NCI-H345 (cell line): ENCODE measurements at places on chromosomes 6 and 20.

DNA sequence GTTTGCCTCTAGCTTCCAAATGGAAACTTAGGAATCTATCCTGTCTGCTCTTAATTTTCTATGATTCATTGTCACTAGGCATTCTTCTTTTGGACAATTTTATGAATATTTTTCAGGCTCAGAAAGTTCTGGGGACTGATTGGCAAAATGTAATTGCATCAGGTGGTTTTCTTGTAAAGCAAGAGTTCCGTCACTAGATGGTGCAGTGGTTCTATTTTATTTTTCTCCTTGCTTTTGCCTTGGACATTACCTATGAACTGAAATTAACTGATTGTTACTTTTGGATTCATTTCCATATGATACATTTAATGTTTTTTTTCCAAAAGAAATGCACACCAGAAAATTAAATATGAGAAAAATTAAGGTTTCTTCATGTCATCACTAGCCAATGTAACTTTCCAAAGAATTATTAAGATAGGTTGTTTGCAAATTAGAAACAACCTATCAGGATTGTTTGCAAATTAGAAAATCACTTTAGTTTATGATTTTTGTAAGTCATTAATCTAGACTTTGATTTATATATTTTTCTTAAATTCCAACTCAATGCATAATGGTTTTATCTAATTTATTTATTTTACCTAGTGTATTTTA is 48.0 kb downstream of the TMEM170B start:
- DNase-seq, result peak; percentile 5

DNA sequence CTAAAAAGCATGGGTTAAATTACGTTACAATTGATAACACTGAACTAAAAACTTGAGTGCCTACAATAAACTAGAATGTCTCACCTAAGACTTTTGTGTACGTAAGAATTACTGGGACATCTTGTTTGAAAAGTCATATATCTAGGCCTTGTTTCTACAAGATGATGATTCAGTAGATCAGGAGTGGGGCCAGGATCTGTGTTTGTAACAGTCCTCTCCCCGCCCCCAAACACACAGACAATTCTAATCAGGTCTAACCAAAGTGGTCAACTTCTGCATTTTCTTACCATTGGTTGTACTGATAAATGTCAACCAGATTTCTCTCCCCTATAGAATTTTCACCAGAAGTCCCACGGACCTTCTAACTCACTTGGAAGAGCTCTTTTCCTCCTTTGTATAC is 56.9 kb downstream of the RAMACL start:
- DNase-seq, result no peak

DNA sequence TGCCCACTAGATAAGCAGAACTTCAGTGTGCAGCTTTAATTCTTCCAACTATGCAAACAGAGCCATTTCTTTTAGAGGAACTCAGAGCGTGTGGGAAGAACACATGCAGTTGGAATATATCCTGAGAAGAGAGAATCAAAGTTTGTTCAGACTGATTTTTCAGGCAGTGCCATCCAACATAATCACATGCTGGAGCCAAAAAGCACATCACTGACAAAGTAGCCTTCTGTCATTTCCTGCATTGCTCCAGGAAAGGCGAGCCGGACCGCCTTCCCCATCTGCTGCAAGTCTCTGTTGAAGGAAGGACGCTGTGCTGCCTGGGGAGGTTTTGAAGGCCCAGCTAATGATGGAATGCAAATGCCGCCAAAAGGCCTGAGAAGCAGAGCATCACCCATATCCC is 98.4 kb downstream of the DOK5 start:
- no peak for DNase-seq

GRCh38 chr6:100267721-100268123 is 197.0 kb downstream of the SIM1 start:
- DNase-seq, result no peak

GRCh38 chr6:148620579-148621298 is 126.1 kb upstream of the UST start:
- DNase-seq, result no peak

DNA sequence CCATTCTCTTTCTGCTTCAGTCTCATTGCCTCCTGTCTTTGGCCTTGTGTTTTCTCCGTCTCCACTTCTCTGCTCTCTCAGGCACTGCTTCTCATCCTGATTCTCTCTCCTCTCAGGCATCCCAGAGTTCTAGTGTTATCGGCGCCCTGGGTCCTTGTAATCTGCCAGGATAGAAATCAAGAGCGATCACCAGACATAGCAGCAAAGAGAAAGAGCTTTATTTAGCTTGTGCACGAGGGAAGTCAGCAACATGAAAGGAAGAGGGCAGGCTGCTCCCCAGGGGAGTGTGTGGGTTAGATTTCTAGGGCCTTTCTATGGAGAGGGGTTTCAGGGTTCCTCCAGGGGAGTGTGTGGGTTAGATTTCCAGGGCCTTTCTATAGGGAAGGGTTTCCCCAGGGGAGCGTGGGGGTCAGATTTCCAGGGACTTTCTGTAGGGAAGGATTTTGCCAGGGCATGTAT is 32.5 kb downstream of the SUN5 start:
- DNase-seq, result no peak

- DNase-seq, result no peak
These were observed 195.3 kb downstream of the MOXD1 start for GRCh38 chr6:132205946-132206345.

GRCh38 chr20:41391587-41392001 is 25.0 kb upstream of the EMILIN3 start:
- no peak for DNase-seq

GRCh38 chr20:13211956-13212618 is 9.0 kb upstream of the ISM1 start:
- DNase-seq, result no peak

DNA sequence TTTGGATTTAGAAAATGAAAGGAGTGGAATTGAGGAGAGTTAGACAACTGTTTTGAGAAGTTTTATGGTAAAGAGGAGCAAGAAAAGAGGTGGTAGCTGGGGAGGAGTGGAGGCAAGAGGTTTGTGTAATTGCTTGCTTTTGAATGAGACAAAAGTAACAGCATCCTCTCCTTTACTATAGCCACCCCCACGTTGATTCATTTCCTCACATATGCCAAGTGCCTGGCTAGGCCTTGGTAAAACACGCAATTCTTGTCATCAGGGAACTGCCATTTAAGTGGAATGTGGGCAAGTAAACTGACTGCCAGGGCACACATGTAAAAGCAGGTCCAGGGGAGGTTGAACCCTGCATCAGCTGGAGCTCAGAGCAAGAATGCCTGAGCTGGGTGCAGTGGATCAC is 4.1 kb downstream of the MTRES1 start:
- no peak for DNase-seq

GRCh38 chr6:5004373-5005037 is 668 bp upstream of the RPP40 start:
- DNase-seq, result no peak

- DNase-seq, result no peak
These were observed 79.6 kb downstream of the RPS12 start for GRCh38 chr6:132893772-132894490.

GRCh38 chr20:50679753-50680104 is 11.6 kb downstream of the RIPOR3 start:
- DNase-seq, result no peak
